ENCODE measurements at places on chromosomes 1 and 21.
A peak's percentile ranks its signal among the peaks of the same experiment; 100 is the strongest.

DNA sequence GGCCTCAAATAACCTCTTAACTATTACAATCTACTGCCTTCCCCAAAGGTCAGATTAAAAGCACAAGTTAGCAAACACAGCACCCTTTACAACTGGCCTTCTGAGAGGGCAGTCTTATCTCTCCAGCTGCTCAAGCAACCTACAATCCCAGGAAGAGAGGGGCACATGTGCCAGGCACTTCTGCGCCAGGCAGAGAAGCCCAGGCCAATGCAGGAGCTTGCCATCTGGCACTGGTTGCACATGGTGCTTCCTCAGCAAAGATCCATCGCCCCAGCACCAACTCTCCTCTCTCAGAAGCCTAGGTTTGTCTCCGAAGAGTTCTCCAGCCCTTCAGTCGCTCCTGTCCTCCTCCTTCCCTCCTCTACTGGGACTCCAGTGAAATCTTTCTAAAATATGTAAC is 2.5 kb downstream of the STK40 start:
- peak; percentile 33 for DNase-seq

GRCh38 chr1:27149084-27149761 is 5.7 kb downstream of the SLC9A1 start:
- no peak for DNase-seq

DNA sequence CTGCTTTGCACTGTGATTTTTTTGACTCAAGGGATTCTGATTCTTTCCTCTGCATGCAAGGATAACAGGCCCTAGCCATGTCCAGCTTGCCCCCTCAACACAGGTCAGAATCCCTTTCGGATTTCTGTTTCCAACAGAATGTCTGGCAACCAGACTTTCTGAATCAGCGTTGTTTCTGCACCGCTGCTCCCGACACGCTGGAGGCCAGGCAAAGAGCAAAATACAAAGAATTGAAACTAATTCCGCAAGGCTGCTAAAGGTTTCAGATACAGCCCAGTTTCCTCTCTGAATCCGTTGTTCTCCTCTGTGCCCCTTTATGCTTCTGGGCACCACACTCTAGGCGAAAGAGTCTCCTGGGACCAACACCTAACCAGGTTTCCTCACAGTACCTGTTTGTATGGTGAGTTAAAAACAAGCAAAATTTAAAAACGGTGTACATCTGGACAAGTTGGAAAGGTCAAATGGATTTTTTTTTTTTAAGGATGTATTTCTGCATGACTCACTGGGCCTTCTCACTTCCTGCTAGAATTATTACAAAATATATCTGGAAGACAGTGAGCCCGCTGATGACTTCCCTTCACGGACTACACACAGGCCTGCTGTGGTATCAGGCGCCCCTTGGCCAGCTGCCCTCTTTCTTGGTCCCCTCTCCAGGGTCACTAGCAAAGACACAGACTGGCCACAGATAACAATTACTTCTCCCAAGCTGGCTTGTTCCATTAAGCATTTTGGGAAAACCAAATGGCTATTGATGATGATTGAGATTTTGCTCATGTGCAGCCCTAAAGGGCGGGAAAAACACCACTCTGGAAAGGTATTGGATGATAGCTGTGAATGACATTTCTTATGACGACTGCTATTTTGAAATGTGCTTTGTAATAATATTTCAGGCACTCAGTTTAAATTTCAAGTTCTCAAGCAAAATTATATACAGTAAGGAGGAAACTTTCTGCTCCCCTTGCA is 118.3 kb downstream of the TGFB2 start:
- DNase-seq: no peak

GRCh38 chr21:40208948-40209345 is 341.7 kb downstream of the PCP4 start:
- no peak for DNase-seq

- DNase-seq: no peak
These were observed 10.0 kb upstream of the LRRC8C start for GRCh38 chr1:89622895-89623294.

DNA sequence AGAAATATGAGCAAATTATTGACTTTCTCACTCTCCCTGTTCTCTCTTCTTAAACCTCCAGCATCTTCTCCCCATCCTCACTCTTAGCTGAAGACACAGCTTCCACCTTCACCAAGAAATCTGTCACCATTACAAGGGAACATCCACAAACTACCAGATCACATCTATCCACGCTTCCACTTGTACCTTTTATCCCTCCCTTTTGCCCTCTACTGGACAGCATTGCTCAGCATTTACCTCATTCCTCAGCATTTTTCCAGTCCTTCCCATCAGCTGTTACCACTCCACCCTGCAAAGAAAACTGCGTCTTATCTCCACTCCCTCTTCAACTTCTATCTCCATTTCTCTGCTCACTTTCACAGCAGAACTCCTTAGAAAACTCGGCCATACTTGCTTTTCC is 42.6 kb downstream of the KCNJ6 start:
- no peak for DNase-seq
